ENCODE measurements at places on chromosomes 7 and 10. TPM values are rescaled to one million over a fixed set of nuclear protein-coding genes. Genes with fewer than 3 reads are reported as not detected.
A peak's percentile ranks its signal among the peaks of the same experiment; 100 is the strongest.

Gene SEM1
- total RNA-seq, result 5.1 TPM

Gene EVX1
- total RNA-seq, result not detected

Gene NPY4R2
- not detected for total RNA-seq

Gene LRIT1
- not detected for total RNA-seq

Gene CCL24
- 2.9 TPM for total RNA-seq

Gene HABP2
- 2.2 TPM for total RNA-seq

DNA sequence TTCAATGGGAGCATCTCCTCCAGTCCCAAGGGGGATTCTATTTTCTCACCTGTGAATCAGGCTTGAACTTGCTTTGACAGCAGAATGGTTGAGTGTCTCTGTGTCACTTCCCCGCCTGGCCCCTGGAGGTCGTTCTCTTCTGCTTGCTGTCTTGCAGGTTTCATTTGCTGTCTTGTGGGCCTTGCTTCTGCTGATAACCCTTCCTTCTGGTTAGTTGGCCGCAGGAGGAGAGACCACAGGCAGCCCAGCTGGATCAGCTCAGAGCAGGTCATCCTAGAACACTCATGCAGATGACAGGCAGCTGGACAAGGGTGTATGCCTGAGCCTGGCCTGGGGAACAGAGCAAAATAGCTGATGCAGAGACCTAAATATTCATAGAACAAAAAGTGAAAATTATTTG is 344.2 kb upstream of the ADARB2 start:
- no peak overlapping the region for H3K27ac ChIP-seq
- H3K4me3 ChIP-seq, result no peak overlapping the region
- no peaks in the 10 kb centered on the region for H3K4me1 ChIP-seq
- no peaks in the 10 kb centered on the region for H3K27me3 ChIP-seq
- no peaks in the 10 kb centered on the region for H3K36me3 ChIP-seq

- no peak overlapping the region for H3K27ac ChIP-seq
- no peak overlapping the region for H3K4me3 ChIP-seq
- DNase-seq, result peak; percentile 12
- no peaks in the 10 kb centered on the region for H3K36me3 ChIP-seq
Observed at GRCh38 chr10:64636461-64636860, 1115.3 kb downstream of the REEP3 start.

- no peak for DNase-seq
- no peak overlapping the region for H3K4me3 ChIP-seq
- H3K27ac ChIP-seq, result no peak overlapping the region
- no peaks in the 10 kb centered on the region for H3K4me1 ChIP-seq
- no peaks in the 10 kb centered on the region for H3K36me3 ChIP-seq
Observed at GRCh38 chr10:122343135-122343800, 31.2 kb upstream of the PLEKHA1 start.

DNA sequence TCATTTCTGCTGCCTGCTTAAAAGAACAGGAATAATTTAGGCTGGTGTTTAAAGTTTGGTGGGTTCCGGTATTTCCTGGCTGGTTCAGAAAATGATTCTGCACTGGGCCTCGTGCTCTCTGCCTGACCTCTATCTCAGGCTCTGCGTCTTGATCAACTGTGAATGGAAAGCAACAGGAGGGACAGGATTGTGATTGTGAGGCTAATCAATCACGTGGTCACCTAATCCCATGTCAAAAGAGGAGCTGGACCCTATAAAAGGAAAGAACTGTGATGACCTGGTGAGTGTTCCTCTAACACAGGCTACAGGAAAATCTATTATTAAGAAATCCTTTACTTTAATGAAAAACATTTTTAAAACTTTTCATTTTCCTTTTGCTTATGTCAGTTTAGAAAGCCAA is at the start of gene DHX32:
Gene DHX32 (minus strand): TSS at position 101 of the 400 bp plus-strand sequence. CDS start 468 bp downstream, outside the sequence.
- H3K4me3 ChIP-seq, result no peak within 1 kb of the TSS
- H3K36me3 ChIP-seq, result peaks cover 14% of the 10 kb centered on the region
- H3K27me3 ChIP-seq, result no peaks in the 10 kb centered on the region
- DNase-seq, result no peak

DNA sequence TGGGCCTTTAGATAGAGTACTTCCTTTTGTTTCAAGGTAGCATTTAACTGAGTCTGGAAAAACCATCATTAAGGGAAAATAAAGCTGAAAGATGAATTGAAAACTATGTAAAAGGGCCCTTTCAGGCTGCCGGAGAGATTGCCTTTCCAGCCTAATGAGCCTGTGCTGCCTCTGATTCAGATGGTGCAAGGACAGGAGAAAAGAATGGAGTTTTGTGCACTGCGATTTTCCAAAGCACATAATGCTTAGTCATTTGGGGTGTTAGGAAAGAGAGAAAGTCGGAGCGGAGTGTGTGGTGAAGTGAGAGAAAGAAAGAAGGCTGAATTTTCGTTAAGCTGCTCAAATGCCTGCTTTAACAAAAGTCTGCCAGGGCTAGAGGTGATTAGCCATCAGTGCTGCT is 259.7 kb downstream of the PAXIP1 start:
- no peak overlapping the region for H3K4me3 ChIP-seq
- DNase-seq, result no peak
- no peaks in the 10 kb centered on the region for H3K36me3 ChIP-seq
- H3K4me1 ChIP-seq, result no peaks in the 10 kb centered on the region
- H3K27me3 ChIP-seq, result no peaks in the 10 kb centered on the region

DNA sequence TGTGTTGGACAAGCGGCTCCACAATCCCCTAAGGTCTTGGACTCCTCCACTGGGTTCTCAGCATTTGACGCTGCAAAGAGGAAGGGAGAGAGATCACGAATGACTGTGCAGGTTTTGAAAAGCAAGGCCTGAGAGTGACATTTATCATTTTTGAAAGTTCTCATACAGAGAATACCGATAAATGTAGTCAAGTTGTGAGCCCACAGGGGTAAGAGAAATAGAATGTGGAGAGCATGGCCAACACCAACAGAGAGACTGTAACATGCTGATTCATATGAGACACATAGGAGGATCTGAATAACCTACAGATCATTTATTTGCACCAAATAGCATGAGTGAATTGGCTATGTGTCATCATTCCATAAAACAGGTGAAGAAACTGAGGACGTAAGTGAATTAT is 230.5 kb upstream of the MBL2 start:
- no peak for DNase-seq
- H3K27me3 ChIP-seq, result no peaks in the 10 kb centered on the region

- no peak overlapping the region for H3K27ac ChIP-seq
- H3K4me3 ChIP-seq, result no peak overlapping the region
- DNase-seq, result no peak
- no peaks in the 10 kb centered on the region for H3K4me1 ChIP-seq
- no peaks in the 10 kb centered on the region for H3K27me3 ChIP-seq
Observed at GRCh38 chr7:115722302-115722977, 308.1 kb downstream of the TFEC start.

DNA sequence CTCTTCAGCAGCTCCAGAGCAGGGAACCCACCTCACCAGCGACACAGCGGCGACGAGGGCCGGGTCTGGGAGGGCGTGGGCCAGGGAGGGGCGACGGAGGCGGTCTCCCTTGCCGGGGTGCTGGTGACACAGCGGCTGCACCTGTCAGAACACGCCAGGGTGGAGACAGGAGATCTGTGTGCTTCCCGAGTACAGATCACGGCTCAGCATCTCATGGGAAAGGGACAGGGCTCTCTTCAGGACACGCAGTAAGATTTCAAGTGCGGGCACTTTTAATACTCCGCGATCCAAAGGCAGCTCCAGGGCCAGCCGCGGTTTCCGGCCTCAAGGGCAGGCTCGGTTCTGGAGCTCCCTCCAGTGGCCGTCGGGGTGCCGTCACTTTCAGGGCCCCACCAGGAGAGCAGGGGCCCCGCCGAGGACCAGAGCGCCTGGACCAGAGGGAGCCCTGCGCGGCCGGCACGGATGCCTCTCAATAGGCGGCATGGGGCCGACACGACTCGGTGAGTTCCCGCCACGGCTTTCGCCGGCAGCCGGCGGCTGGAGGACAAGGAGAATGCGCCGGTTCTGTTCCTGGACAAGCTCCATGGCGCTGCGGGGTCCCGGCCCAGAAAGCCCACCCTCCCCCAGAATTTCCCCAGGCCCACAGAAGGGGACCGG is 21.4 kb downstream of the GPR146 start:
- peak overlapping the region; percentile 22 for H3K4me3 ChIP-seq
- peak; percentile 93 for DNase-seq
- H3K36me3 ChIP-seq, result no peaks in the 10 kb centered on the region
- no peak overlapping the region for H3K27ac ChIP-seq
- H3K27me3 ChIP-seq, result no peaks in the 10 kb centered on the region

DNA sequence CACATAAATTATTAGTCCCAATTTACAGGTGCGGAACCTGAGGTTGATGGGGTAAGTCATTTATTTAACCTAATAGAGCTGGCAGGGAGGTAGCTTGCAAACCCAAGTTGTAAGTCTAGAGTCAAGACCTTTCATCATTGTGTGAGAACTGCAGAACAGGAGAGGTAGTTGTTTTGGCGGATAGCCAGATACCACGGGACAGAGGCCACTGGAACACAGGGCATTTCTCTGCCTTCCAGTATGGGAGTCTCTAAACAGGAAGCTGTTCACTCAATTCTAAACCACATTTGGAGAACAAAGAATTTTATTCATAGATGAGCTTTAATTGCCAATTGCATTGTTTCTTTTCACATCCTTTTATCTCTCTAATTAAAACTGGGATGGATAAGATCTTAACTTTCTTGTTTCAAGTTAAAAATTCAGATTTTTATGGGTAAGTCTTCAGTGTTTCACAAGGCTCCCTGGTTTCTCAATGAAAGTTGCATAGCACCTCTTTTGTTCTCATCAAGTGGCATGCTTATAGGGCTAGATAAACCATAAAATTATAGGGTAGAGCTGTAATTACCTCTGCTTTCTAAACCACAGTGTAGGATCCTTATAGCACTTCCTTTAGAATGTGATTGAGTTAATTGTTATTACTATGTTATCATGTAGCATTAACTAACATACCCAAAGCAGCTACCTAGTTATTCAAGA is 489.0 kb downstream of the GATA3 start:
- no peak overlapping the region for H3K27ac ChIP-seq
- no peak overlapping the region for H3K4me3 ChIP-seq
- H3K36me3 ChIP-seq, result no peaks in the 10 kb centered on the region
- H3K4me1 ChIP-seq, result no peaks in the 10 kb centered on the region
- no peaks in the 10 kb centered on the region for H3K27me3 ChIP-seq
